ENCODE measurements at places on chromosomes 4 and X.

GRCh38 chr4:123418351-123418931 lies 21.8 kb downstream of the SPRY1 start:
- peak; percentile 85 for DNase-seq

DNA sequence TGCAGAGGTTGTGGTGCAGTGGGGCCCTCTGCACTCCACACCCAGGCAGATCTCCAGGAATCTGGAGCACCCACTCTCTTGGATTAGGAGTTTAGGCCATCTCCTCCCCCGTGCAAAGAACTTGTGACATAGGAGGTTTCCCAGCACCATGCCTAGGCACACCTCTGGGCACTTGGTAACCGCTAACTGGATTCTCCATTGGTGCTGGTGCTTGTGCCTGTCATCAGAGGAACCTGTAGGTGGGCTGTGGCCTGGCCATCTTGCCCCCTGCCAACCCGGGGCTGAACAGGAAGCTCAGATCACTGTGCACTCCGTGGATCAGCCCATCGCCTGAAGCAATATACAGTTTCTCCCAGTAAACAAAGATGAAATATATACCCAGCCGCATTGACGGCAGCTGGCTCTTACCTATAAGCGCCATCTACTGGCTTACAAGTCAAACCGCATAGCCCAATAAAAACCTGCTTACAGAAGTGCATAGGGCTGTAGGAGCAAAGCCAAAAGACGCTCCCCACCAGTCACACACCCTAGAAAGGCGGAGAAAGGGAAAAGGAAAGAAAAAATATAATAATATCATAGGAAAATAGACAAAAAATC lies 19.1 kb upstream of the TEX13B start:
- DNase-seq, result peak; percentile 53

- DNase-seq, result peak; percentile 82
Measured at GRCh38 chrX:45758319-45758718, 557.6 kb upstream of the DIPK2B start.

DNA sequence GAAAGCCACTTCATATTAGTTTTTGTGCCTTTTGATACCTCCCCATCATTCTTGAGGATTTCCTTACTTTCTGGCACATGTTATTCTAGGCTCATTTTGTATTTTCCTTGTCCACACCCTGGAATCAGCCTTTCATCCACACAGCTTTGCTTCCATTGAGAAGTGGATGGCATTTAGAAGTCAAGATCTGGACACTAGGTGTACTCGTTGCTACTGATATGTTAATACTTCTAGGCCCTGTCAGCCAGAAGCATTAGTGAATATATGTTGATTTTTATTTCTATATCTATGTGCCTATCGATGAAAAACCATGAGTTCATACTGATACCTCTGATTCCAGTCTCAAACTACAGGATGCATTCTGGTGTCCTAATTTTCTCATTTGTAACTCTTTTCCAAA lies 73.2 kb downstream of the ARHGAP24 start:
- DNase-seq, result no peak

DNA sequence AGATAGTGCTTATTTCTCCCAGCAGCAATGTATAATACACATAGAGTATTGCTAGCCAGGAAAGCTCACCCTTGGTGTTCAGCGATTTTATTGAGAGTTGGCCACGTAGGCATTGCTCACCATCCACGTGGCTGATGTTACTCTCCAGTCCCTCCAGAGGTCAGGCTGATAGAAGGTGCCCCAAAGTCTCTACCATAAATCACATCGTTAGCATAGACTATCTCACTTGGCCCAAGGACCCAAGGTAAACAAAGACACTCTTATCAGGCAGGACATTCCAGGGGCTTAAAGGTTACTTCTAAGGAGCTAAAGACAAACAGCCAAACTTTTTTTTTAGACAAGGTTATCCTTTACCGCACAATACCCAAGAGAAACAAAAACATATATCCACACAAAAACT lies 30.3 kb upstream of the RGN start:
- DNase-seq, result no peak

DNA sequence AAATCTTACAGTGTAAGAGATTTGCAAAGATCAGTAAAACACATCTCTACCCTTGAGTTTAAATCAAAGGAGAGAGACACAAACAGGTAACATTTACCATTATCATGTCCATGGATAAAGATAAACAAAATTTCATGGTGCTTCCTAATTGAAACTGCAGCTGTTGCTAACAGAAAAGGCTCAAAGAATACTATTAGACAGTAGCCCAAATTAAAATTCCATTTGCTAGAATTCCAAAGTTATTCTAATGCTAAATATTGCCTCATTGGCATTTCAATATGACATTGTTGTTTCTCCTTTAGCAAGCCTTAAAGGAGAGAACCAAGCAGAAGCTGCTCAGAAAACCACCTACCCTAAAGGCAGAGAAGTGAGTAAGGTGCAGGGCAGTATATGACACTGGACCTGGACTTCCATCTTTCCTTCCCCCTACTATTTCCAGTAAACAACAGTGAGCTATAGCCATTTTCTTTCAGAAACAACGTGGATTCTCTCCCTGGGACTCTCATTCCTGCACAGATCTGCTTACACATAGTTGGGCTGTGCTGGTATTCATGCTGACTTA lies 19.5 kb upstream of the ZCCHC13 start:
- DNase-seq, result no peak

DNA sequence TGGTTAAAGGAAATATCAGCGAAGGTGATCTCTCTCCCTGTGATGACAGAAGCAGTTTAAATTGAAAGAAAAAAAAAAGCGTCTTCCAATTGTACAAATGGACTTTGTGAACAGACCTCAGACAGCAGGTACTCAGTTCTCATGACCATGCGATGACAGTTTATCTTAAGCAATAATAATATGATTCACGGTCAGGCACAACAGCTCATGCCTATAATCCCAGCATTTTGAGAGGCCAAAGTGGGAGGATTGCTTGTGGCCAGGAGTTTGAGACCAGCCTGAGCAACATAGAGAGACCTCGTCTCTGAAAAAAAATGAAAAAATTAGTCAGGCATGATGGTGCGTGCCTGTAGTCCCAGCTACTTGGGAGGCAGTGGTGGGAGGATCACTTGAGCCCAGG lies 51.0 kb downstream of the RELL1 start:
- no peak for DNase-seq

DNA sequence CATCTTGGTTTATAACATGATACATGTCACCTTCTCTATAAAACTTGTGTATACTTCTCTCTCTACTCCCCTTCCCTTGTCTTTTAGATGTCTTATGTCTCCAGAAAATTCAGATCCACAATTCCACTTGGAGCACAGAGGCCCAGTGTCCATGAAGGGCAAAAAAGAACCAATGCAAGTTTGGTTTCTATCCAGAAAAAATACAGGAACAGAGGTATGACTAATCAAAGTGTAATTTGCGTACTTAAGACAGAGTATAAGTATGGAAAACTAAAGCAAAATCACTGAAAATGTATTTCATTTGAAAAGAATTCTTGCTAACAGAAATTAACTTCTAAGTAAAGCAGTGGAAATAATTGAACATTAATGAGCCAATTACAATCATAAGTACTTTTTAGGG lies 46.2 kb downstream of the GUCY1B1 start:
- DNase-seq, result peak; percentile 24

DNA sequence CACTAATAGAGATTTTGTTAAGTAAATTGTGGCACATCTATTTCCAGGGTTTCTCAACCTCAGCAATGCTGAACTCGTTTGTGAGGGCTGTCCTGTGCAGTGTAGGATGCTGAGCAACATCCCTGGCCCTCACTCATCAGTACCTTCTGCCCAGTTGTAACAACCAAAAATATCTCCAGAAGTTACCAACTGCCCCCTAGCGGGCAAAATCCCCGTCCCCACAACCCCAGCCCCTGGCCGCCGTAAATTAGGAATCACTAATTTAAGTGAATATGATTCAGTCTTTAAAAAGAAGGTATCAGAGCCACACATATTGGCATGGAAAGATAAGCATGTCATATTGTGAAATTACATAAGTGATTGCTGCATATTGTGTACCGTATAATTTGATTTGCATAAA lies 123.4 kb downstream of the ASB9 start:
- DNase-seq, result no peak

DNA sequence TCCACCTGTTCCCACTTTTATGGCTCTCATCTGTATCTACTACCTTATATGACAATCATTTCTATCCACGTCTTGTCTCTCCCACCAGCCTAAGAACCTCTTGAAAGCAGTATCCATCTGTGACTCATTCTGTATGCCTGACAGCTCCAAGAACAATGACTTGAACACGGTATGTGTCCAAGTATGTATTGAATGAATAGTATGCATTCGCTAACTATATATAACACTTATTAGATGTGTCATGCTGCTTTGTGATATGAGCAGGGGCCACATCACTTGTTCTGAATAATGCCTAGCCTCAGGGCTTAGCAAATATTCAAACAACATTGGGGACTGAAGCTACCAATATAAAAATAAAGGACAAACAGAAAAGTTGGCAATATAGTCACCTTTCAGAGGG lies 4.9 kb downstream of the OPHN1 start:
- DNase-seq, result peak; percentile 67

DNA sequence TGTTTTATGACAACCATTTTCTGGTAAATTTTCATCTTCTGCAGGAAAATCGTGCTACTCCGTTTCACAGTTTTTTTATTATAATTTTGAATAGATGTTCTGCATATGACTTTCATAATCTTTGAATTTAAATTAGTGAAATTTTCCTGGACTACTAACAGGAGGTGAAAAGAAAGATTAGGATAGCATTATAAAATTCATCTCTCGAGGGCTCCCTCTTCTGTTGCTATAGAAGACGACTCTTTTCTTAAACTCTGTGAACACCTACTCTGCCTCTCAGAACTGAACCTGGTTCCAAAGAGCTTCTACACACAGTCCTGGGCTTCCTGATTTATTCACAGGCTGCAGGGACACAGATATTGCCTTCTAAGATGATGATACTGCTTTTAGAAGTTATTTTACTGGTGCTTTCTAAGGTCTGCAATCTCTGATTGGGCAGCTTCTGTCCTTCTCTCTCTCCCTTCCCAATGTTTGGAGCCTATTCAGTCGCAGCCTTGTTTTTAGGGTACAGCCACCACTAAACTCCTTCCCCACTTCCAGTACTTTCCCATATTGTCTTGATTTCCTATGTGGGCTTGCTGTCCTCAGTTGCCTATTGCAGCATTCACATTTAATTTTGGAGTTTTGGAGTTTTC lies 10.1 kb upstream of the SAP30 start:
- DNase-seq, result peak; percentile 10

GRCh38 chrX:74324131-74324530 lies 20.2 kb downstream of the ZCCHC13 start:
- no peak for DNase-seq

- no peak for DNase-seq
Measured at GRCh38 chr4:88102026-88102425, 56.4 kb downstream of the ABCG2 start.

DNA sequence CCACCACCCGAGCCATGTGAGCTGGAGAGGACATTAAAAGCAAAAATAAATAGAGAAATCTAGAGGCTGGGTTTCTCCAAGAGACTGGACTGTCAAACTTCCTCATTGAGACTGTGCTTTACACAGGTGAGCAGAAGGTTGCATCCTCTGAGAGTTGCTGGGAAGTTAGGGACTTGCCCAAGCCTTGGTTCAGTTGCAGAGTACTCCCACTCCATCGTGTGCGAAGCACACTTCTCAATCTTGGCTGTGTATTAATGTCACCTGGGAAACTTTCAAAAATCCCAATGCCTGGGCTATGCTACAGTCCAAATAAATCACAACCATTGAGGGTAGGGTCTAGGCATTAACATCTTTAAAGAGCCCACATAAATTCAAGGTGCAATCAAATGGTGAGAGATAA lies 89.2 kb downstream of the ZNF330 start:
- DNase-seq, result no peak

GRCh38 chr4:70640192-70640591 lies 11.6 kb downstream of the ENAM start:
- DNase-seq, result no peak

DNA sequence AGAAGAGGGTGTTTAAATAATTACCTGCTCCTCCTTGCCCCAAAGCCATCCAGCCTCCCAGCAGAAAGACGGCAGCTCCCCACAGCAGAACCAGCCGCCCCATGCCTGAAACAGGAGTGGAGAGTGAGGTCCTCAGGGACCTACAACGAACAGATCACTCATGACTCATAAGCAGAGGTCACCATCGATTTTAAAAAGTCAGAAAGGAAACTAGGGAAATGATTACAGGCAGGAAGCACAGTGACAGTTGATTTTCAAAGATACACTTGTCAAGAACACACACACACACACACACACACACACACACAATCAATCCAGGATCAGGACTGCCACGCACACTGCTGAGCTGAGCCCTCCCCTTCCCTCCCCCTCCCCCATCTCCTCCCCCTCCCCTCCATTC lies at the start of gene CRLF2:
Gene CRLF2, minus strand, starts transcription at position 118 of the 400 bp plus-strand sequence. Its CDS starts 15 bp downstream, at position 103.
- DNase-seq, result peak; percentile 46

All from HFFc6 (cell line).